Right lobe of liver (tissue), 6 donors: ENCODE measurements at places on chromosomes 6 and 20. TPM values are rescaled to one million over a fixed set of nuclear protein-coding genes. Genes with fewer than 3 reads are reported as not detected.

GRCh38 chr6:87918461-87918941, 129.1 kb upstream of the SPACA1 start:
- no peak overlapping the region for H3K4me3 ChIP-seq
- H3K27ac ChIP-seq: no peak overlapping the region
- no peaks in the 10 kb centered on the region for H3K36me3 ChIP-seq
- no peaks in the 10 kb centered on the region for H3K27me3 ChIP-seq

- peak; percentile 87 for DNase-seq
- H3K4me1 ChIP-seq: no peaks in the 10 kb centered on the region
- H3K4me3 ChIP-seq: peak within 1 kb of the TSS; percentile 66
- no peaks in the 10 kb centered on the region for H3K36me3 ChIP-seq
These were observed at the start of gene SLC22A23 for GRCh38 chr6:3456898-3457709. SLC22A23 (minus strand) TSS chr6:3457050; CDS start chr6:3456559, 491 bp downstream.

- no peak overlapping the region for H3K4me3 ChIP-seq
- no peaks in the 10 kb centered on the region for H3K27me3 ChIP-seq
- no peak overlapping the region for H3K27ac ChIP-seq
These were observed 473.8 kb upstream of the HSF2 start for GRCh38 chr6:121925534-121926255.

- H3K4me3 ChIP-seq: no peak overlapping the region
- no peaks in the 10 kb centered on the region for H3K36me3 ChIP-seq
- no peaks in the 10 kb centered on the region for H3K27me3 ChIP-seq
- H3K4me1 ChIP-seq: no peaks in the 10 kb centered on the region
- no peak overlapping the region for H3K27ac ChIP-seq
These were observed 289.9 kb upstream of the ZFP64 start for GRCh38 chr20:52481443-52481842.

DNA sequence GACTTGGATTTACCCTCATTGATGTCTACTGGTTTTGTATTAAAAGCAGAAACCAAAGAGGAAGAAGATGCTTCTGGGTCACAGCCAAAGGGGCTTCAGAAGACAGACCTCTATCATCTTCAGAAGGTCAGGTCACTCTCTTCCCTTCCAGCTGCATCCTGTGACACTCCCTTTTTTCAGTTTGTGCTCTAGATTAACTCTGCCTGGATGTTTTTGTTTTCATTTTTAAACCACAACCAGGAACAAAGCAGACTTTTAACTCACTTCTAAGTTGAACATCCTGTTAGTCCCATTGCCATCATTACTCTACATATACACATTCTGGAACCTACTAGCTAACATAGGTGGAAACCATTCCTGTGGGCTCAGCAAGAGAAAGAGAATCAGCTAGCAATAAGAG, 45.2 kb downstream of the AKIRIN2 start:
- no peaks in the 10 kb centered on the region for H3K36me3 ChIP-seq
- no peak overlapping the region for H3K27ac ChIP-seq
- H3K4me3 ChIP-seq: no peak overlapping the region
- H3K27me3 ChIP-seq: no peaks in the 10 kb centered on the region

- no peaks in the 10 kb centered on the region for H3K4me1 ChIP-seq
- no peak overlapping the region for H3K27ac ChIP-seq
- H3K4me3 ChIP-seq: no peak overlapping the region
- no peak for DNase-seq
- H3K27me3 ChIP-seq: no peaks in the 10 kb centered on the region
- no peaks in the 10 kb centered on the region for H3K36me3 ChIP-seq
These were observed 51.4 kb upstream of the LGSN start for GRCh38 chr6:63371104-63371715.

DNA sequence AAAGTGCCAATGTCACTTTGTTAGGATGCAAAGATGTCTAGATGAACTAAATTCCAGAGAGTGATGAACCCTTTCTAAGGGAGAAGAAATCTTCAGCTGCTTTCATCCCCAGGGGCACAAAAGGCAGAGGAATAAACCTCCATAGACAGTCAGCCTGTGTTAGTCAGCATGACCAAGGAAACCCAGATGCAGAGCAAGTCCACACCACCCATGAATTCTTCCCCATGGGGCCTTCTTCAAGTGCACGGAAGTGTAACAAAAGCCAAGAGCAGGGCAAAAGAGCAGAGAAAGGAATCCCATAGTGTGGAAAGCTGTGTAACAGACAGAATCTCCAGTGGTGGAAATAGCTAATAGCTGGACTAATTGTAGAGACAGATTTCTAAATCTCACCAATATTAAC, 50.0 kb downstream of the DCDC2 start:
- no peaks in the 10 kb centered on the region for H3K36me3 ChIP-seq
- H3K27ac ChIP-seq: no peak overlapping the region
- H3K4me1 ChIP-seq: no peaks in the 10 kb centered on the region
- no peak overlapping the region for H3K4me3 ChIP-seq
- no peaks in the 10 kb centered on the region for H3K27me3 ChIP-seq

- no peaks in the 10 kb centered on the region for H3K36me3 ChIP-seq
- no peak for DNase-seq
- no peaks in the 10 kb centered on the region for H3K4me1 ChIP-seq
- no peak overlapping the region for H3K4me3 ChIP-seq
- H3K27ac ChIP-seq: no peak overlapping the region
These were observed 178.2 kb downstream of the FOXC1 start for GRCh38 chr6:1787894-1788293.

- no peak for DNase-seq
- H3K4me3 ChIP-seq: no peak overlapping the region
- no peaks in the 10 kb centered on the region for H3K4me1 ChIP-seq
- H3K36me3 ChIP-seq: no peaks in the 10 kb centered on the region
- H3K27me3 ChIP-seq: no peaks in the 10 kb centered on the region
These were observed 511.6 kb downstream of the CDH26 start for GRCh38 chr20:60469829-60470228.

SCAND1 gene
- total RNA-seq: 42.9 TPM

PRRT1 gene
- 0.29 TPM for total RNA-seq

PSORS1C1 gene
- 0.42 TPM for total RNA-seq

DEFB124 gene
- total RNA-seq: not detected

KCNK5 gene
- 5.2 TPM for total RNA-seq
